ENCODE measurements at places on chromosomes 11 and 22.

DNA sequence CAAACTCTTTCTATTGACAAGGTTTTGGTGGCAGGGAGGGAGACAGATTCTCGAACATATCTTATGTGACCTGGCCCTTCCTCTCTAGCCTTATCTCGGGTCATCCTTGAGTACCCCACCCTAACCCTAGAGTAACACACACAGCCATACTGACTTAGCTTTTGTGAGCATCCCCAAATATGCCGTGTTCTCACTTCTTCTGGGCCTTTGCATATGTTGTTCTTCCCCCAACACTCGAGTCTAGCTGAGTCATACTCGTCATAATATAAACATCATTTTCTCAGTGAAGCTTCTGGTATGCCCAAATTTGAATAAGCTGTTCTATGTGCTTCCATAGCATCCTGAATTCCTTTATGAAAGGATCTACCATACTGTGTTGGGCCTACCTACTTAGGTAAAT is 8.0 kb downstream of the TTC17 start:
- DNase-seq = no peak

DNA sequence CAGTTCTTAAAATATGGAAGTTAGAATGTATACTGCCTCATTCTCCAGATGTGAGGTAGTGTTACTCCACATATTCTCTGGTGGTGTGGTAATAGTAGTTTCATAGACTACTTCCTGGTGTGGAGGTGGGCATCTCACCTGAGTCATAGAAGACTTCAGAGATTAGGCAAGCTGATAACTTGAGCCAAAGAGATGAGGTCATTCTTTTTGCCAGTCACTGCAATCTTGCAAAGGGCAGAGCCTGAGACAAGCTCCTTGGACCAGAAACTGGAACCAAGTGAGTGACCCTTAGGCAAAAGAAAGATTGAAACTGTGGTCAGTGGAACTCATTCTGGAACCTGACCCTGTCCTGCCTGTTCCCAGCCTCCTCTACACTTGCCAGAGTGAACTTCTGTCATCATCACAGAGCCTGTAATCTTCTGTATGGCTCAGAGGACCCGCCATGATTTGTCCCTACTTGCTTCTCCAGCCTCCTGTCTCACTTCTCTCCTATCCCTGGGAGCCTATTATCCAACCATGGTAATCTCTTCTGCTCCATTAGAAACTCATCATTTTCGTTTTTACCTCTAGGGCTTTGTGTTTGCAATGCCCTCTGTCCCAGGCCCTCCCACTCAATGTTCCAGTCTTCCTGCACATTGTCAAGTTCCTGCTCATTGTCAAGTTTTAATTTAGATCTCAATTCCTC is 10.6 kb upstream of the CCDC83 start:
- DNase-seq = no peak

- DNase-seq = no peak
Observed at GRCh38 chr11:58659404-58659803, 36.9 kb downstream of the CNTF start.

DNA sequence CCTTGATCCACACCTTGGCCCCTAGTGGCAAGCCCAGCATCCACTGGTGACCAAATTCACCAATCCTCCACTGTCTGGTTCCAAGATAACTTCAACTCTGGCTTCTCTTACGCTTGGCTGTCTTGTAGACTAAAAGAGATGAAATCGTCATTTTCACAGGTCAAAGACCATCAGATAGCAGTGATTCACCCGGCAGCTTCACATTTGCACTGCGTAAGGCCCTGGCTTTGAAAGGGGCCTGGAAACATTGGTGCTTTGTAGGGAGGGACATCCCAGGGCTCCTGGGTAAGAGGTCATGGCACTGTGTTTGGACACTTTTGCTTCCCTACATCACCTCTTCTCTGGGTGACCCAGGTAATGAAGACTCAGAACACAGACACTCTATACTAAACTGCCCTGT is 30.1 kb upstream of the FADD start:
- DNase-seq = no peak

GRCh38 chr11:28139841-28140415 is 31.7 kb downstream of the METTL15 start:
- DNase-seq = no peak

DNA sequence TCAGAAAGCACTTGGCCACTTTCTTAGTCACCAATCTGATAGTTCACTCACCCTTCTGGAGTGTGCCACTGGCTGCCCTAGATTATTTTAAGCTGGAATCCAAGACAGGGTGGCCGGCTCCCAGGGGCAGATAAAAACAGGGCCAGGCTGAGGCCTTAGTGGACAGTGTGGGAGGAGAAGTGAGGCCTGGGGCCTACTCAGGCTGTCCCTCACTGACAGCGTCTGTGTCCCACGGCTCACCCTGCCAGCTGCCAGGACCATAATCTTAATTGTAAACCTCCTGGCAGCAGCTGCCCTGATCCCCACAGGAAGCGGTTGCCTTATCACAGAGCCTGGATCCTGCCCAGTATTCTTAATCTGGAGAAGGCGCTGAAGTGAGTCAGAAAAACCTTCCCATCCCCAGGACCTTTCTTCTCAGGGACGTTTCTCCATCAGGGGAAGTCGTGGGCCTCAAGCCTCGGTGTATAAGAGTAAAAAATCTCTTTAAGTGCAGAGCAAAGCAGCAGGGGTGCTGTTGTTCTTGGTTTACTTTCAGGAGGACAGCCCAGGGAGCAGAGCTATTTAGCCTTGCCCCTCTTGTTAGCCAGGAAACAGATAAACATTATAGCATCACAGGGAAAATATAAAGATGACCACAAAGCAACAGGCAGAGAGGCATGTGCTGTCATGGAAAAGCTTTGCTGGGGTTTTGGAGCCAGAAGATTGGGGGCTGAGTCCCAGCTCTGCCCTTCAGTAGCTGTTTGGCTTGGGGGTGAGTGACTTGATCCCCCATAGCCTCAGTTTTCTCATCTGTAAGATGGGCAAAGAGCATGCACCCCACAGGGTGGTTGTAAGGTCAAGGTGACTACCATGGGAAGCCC is 39.6 kb downstream of the TSPAN18 start:
- DNase-seq = no peak

- no peak for DNase-seq
Observed at GRCh38 chr11:74844072-74844471, 95.4 kb downstream of the RNF169 start.

DNA sequence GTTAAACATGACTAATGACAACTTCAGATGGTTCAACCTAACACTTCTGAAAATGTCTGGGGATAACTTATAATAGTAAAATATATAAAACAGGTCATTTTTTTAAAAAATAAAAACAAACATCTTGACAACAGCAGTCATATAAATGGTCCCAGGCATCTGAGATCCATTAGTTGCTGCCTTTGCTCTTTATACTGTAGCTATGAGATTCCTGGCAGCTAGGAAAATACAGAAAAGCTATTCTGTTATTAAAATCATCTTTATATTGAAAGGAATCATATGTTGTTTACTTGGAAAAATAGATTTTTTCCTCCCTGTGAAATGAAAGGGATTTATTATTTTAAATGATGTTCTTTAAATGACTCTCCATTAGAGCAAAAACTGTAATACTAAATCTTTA is 55.7 kb upstream of the DEUP1 start:
- DNase-seq = no peak

All from T-helper 9 cell (primary cell).